Left ventricle myocardium inferior (tissue), 1 donor: ENCODE measurements at places on chromosomes 11 and 22.

GRCh38 chr22:43633631-43634285 lies 178.3 kb downstream of the EFCAB6 start:
- no peak for DNase-seq

GRCh38 chr11:59206635-59207034 lies 6.1 kb downstream of the MPEG1 start:
- no peak for DNase-seq

DNA sequence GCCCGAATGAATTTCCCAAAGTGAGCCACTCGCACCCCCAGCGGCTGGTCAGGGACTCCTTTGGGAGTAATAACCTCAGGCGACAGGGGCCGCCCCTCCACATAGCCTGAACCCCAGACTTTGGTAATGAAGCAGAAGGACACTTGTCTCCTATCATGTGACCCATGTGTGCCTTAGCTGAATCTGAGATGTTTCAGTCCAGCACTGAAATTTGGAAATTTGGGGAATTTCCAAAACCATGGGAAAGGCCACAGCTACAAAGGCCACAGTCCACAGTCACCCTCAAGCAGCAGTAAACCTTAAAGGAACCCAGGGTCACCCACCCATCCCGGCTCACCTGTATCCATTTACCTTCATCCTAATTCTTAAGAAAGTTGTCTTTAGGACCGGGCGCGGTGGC lies 51.4 kb upstream of the FADD start:
- no peak for DNase-seq

DNA sequence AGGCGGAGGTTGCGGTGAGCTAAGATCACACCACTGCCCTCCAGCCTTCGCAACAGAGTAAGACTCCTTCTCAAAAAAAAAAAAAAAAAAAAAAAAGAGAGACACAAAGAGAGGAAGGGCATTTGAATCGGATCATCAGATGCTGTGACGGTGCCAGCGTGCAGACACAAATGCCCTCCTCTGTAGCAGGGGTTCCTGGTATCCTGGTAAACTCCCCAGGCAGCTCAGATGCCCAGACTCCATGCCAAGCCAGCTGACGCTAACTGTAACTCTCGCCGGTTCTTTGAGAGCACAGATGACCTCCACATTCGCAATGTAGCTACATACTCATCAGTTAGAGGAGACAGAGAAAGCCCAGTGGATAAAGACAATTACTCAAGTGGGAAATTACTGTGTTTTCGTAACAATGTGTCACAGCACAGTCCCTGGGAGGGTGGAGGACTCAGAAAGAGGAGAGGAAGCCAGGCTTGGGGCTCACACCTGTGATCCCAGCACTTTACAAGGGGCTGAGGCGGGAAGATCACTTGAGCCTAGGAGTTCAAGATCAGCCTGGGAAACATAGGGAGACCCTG lies 153.1 kb downstream of the BRD1 start:
- DNase-seq, result no peak

GRCh38 chr11:44964526-44965209 lies 14.0 kb upstream of the TP53I11 start:
- DNase-seq, result no peak

DNA sequence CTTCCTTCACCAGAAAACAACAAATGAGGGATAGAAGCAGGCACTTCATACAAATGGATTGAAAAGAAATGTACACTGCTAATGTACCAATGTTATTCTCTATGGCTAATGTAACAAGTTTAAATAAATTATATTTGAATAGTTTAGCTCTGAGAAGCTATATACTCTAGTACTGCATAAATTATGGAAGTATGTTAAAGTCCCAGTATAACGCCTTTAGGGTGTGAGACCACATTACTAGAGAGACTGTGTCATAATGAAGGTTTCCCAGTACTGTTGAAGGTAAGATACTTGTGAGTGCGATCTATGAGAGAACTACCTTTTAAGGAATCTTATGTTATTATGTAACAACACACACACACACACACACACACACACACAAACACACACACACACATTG lies 39.8 kb upstream of the GAB2 start:
- no peak for DNase-seq

DNA sequence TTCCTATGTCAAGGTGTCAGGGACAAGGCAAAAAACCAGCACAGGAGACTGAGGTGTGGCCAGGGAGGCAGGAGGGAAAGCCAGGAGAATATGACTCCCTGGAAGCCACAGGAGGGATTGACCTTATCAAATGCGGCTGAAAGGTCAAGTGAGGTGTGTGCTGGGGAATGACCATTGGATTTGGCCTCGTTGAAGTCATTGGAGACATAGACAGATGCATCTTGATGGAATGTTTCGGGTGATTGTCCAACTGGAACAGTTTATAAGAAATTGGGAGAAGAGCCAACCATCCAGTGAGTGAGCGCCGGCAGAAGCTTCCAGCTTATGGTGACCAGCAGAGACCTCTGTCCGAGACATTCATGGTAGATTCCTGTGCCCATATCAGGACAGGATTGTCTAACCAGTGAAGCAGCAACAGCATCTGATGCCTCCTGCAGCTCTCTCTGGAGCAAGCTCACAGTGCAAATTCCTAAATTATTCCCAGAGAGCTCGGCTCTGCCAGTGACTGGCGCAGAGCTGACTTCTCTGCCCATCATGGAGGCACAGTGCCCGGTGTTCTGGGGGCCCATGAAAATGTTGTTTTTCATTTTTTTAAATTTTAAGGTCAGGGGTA lies 95.4 kb downstream of the MYO18B start:
- no peak for DNase-seq

GRCh38 chr22:50641696-50642607 lies 14.0 kb upstream of the ARSA start:
- no peak for DNase-seq
